ENCODE measurements at places on chromosomes 12 and 14.

GRCh38 chr14:34029921-34030334 is 79.1 kb upstream of the EGLN3 start:
- DNase-seq: no peak

DNA sequence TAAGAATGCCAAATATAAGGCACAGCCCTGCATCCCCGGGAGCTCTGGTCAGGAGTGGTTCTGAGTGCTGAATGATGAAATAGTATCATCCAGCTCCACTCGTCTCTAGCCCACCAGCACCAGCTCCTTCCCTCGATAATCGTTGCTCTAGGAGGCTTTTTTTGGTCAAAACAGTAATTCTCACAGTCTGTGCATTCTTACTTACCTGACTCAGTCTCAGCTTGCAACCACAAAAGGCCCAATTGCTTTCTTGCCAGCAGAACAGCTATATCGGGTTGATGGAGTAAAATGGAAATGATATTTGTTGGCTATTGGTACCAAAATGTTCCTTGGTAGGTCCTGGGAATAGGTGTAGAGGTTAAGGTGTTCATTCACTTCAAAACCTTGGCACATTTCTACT is 94.8 kb downstream of the BMP4 start:
- no peak for DNase-seq

- DNase-seq: no peak
Observed at GRCh38 chr12:10361084-10361483, 28.8 kb downstream of the KLRK1 start.

GRCh38 chr12:104187446-104188155 is 28.0 kb upstream of the TXNRD1 start:
- no peak for DNase-seq

- no peak for DNase-seq
Observed at GRCh38 chr14:93533842-93534241, 103.1 kb downstream of the UNC79 start.

DNA sequence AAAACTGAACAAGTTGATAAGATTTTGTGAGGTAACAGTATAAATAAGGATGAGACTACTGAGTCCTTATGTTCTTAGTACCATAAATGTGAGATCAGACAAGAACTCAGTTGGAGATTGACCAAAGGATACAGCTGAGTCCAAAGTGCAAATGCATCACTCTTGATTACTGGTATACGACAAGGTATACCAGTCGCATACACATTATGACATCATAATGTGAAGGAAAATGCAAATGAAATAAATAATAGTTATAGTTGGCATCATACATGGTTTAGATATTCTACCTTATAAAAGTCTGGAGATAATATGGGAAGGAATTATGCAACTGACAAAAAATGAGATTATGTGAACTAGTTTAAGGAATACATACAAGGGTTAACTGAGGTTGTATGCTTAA is 476.3 kb upstream of the STXBP6 start:
- DNase-seq: no peak

- no peak for DNase-seq
Observed at GRCh38 chr12:8642775-8643174, 19.9 kb downstream of the MFAP5 start.

- no peak for DNase-seq
Observed at GRCh38 chr12:42780671-42781070, 191.1 kb upstream of the PRICKLE1 start.

GRCh38 chr14:71228711-71229110 is 321.5 kb downstream of the PCNX1 start:
- no peak for DNase-seq

- no peak for DNase-seq
Observed at GRCh38 chr12:93778306-93778705, 101.1 kb downstream of the CRADD start.

GRCh38 chr14:28130610-28131284 is 635.8 kb upstream of the FOXG1 start:
- no peak for DNase-seq

DNA sequence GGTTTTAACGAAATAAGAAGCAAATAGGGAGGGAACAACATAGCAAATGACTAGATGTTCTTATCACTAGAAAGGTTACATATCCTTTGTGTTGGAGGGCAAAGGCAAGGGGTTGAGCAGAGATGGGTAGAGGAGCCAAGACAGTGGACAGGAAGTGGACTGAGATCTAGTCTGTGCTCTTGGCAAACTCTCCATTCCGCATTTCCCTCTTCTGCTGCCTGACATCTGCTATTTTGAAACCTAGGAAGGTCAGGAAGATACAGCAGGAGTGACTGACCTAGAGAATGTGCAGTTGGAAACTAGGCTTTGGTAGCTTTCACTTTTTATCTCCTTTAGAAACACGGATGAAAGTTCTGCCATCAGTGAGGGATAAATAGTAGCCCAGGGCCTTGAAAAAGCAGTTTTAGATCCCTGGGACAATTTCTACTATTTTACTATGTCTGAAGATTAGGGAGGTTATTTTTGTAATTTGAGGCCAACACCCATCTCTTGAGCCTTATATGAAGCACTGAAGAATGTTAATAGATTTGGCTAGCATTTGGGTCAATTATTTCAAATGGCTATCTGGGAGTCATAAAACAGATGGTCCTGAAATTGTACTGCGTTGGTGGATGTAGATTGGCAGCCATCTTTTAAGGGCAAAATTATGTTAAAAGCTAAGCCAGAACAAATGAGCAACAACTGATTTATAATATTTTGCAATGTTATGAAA is 410.3 kb downstream of the PCNX1 start:
- DNase-seq: no peak

GRCh38 chr14:94638339-94638738 is 26.1 kb downstream of the SERPINA3 start:
- no peak for DNase-seq

DNA sequence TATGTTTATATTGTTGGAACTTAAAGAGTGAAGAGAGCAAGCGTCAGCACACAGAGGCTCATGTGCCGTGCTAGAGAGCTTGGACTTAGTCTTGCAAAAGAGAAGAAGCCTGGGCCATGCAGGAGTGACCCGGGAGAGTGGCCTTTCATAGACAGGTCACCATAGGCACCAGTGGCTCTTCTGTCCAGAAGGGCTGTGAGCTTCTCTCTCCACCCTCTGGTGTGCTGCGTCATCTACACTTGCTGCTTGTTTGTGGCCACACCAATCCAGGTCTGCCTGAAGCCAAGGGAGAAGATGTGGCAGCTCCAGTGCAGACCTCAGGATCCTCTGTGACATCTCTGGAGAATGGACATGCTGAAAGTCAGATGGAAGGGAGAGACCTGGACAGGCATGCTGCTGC is 74.4 kb downstream of the NTF3 start:
- no peak for DNase-seq

- no peak for DNase-seq
Observed at GRCh38 chr12:97559267-97559666, 96.7 kb downstream of the RMST start.

DNA sequence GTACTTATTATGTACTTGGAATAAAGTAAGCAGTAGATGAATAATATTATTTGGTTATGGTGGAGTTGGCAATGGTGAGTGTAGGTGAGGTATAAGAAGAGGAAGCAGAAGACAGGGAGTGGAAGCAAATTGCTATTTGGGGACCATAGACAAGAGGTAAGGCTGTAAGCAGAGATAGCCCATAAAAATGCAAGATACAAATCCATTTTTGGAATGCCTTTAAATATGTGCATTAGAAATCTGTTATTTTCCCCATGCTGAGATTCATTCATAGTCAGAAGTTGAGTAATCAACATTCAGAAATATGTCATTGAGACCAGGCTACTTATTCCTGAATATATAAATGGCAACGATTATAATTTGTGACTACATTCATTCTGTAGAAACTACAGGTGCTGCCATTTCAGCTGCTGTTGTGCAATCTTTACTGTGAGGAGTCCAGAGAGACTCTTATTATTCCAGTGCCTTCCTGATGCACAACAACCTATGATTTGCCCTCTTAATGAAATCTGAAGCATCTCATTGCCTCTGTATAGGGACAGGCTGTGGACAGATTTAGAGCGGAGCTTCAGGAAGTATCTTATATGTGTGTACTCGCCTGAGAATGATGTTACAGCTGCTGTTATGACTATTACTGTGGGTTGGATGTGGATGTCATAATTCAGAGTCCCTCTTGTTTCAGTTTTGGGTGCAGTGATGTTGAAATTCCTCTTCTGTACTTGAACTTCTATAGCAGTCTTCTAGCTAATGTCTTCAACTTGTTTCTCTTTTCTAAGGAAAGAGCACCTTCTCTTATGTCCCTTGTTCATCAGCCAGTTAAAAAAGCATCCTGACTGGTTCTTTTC is 173.8 kb downstream of the NAV3 start:
- no peak for DNase-seq

DNA sequence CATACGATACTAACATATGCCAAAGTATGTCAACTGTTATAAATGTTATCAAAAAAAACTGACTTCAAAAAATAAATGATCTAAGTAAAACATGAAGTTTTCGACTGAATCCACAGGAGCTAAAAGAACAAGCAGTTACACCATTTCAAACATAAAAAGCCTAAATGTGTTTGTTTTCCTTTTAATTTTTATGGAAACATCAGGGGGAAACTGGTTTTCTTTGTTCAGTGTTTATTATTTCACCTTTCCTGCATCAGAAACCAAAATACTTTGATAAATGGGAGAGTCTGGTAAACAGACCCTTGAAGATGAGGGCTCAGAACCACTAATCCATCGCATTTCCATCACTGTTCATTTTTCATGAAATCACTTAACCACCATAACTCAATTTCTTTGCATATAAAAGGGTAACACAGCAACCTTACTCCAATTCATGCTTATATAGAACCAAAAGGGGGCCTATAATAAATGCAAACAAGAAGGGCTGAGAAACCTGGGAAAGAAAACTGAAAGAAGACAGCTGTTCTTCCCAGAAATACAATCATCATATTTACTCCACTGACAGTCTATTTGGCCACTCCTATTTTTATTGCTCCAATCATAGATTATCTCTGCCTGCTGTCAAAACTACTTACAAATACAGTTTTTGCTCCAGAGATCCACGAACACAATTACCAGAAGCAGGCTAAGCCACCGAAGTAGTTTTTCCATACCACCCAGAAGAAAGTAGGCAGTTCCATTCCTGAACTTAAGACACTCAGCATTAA is 17.0 kb downstream of the FGD6 start:
- DNase-seq: no peak

DNA sequence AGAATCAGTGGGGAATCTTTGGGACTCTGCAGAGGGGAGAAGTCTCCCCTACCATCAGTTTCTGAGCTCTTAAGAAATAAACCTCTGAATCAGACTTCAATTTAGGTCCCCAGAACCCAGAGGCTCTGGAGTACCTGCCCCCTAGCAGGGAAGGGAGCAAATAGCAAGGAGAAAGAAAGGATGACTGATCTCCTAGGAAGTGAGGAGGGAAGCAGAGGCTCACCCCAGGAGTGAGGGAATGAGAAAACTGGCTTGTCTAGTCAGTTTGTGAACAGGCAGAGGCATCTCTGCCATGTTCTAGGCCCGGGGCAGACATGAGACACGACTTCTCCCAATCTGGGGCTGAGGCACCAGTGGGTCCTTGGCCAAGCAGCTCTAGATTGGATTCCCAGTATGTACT is 24.3 kb upstream of the SMUG1 start:
- no peak for DNase-seq

DNA sequence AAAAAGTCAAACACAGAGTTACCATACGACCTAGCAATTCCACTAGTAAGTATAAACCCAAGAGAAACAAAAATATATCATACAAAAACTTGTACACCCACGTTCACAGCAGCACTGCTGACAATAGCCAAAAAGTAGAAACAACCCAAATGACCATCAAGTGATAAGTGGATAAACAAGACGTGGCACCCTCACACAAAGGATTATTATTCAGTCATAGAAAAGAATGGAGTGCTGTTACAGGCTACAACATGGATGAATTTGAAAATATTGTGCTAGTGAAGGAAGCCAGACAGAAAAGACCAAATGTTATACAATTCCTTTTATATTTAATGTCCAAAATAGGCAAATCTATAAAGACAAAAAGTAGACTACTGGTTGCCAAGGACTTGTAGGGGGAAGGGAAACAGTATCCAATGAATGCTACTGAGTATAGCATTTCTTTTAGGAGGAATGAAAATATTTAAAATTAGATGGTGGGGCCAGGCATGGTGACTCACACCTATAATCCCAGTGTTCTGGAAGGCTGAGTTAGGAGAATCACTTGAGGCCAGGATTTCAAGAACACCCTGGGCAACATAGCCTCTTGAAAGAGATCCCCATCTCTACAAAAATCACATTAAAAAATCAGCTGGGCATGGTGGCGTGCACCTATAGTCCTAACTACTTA is 41.9 kb downstream of the SPTLC2 start:
- no peak for DNase-seq

- DNase-seq: no peak
Observed at GRCh38 chr12:126607867-126608266, 1542.6 kb downstream of the AACS start.

DNA sequence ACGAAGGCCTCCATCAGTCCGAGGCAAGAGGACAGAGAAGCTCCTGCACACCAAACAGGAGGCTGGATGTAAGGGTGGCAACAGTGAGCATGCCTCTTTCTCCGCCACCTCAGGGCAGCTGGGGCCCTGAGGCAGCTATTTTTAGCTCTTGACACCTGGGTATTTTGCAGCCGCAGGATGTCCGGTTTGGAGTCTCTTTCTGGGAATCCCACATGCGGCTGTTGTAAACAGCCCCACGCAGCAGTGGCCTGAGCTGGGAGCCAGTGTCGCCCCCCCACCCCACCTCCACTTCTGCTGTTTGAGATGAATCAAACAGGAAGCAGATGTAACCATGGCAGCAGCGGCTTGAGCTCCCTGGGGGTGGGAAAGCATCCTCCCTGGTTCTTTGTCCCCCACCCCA is 11.7 kb downstream of the HDAC7 start:
- no peak for DNase-seq

DNA sequence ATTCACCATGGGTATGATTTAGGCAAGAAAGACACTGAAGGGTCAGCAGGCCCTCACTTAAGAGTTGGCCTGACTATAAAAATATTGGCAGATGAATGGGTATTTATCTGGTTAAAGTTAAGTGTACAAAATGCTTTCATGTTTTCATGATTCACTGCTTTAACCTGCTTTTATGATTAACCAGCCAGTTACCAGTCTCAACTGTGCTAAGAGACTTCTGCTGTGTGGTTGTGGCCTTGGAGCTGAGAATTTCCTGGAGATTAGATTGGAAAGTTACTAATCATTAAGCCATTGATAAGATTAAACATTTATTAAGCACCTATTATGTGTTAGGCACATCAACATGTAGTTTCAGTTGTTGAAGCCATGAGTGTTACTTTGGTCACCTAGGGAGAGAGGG is 68.9 kb downstream of the RASSF8 start:
- DNase-seq: no peak

DNA sequence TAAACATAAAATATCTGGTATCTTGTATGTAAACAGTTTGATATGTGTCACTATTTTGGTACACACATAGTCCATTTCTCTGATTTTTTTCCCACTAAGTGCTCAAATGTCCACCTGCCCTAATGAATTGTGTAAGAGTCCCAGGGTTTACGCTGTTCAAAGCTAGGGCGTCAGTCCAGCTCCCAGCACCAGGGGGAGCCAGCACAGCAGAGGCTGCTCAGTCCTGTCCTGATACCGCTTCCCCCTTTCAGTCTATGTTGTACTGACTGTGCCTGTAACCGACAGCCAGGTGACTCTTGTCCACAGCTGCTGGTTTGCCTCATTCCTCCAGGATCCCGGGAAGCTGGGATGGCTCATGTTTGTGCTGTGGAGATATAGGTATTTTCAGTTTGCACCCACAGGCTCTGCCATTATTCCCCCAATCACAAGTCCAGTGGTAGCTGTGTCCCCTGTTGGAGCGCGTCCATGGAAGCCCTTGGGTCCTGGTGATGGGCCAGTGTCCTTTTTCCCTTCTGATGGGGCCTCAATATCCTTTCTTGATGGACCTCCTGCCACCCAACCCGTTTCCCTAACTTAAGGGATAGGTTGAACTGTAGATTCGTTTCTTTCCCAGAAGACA is 242.0 kb downstream of the NEDD1 start:
- DNase-seq: peak; percentile 6
